ENCODE measurements at places on chromosomes 16 and 17.

- no peak for DNase-seq
Observed at GRCh38 chr16:85360323-85361277, 248.3 kb upstream of the CIBAR2 start.

DNA sequence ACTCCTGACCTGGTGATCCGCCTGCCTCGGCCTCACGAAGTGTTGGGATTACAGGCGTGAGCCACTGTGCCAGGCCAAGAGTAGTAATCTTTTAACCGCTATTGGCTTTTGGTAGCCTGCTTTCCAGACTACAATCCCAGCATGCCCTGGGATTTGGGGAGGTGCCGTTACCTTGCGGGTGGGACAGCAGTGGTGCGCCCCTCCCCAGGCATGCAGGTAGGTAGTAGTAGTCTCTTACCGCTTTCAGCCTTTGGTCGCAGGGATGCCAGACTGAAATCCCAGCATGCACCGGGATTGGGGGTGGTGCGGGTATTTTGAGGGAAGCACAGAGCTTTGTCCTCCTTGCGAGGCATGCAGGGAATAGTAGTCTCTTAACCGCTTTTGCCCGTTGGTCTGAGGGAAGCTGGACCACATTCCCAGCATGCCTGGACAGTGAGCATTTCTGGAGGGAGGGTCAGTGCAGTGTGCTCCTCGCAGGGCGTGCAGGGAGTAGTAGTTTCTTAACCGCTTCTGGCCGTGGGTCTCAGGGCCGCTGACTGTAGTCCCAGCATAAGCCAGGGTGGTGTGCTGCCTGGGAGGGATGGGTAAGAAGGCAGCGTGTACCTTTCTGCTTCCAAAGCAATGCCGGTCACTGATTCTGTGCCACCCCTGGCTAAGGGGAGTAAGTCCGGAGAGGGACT, 1686.8 kb downstream of the TP53TG3F start:
- DNase-seq = no peak

- no peak for DNase-seq
Observed at GRCh38 chr16:29687755-29688154, 8.8 kb downstream of the QPRT start.

DNA sequence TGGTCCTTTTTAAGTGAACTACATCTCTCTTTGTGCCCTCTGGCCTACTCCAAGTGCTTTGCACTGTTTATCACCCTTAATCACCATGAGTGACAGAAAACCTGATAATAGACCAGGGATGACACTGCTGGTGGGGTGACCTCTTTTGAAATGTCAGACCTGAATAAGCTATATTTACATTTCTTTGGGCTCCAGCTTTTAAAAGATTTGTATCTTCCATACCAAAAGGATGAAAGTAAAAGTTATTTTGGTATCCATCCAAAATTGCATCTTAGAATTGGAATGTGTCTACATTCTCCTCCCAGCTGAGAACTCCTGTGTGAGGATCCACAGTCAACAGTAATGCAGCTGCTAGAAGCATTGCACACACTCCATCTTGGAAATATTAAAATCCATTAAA, 370.0 kb downstream of the CDH11 start:
- no peak for DNase-seq

GRCh38 chr16:70706948-70707465, 21.2 kb upstream of the MTSS2 start:
- DNase-seq = peak; percentile 56

DNA sequence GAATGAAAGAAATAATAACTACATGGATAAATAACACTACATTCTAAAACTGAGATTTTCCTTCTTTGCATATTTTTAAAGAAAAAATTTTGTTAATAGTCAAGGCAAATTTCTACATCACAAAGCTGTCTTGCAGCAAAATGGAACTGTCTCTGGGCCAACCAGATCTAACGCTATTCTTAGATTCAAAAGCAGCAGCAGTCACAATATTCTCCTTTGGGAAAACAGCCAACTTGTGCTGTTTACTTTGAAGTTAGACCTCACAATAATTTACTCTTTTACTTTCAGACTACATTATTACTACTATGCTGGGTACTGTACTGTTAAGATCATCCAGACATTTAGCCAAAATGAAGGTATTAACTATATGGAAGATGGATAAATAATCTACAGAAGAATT, 189.1 kb downstream of the CEP112 start:
- DNase-seq = peak; percentile 7

- no peak for DNase-seq
Observed at GRCh38 chr16:15714393-15715172, 64.5 kb downstream of the NDE1 start.

DNA sequence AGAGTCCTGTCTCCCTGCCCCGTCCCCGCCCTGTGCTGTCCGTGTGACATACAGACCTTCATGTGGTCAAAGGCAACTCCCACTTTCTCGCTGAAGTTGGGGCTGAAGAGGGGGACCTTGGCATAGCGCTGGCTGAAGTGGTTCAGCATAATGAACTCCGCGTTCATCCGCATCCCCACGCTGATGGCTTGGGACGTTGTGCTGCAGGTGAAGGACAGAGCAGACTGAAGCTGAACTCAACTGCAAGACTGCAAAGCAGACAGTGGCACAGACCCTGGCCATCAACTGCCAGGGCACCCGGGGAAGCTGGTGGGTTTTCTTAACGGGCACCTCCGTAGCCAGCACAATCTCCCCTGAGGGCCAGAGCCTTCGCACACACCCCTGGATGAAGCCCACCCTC, 24.2 kb downstream of the ELAC2 start:
- no peak for DNase-seq

DNA sequence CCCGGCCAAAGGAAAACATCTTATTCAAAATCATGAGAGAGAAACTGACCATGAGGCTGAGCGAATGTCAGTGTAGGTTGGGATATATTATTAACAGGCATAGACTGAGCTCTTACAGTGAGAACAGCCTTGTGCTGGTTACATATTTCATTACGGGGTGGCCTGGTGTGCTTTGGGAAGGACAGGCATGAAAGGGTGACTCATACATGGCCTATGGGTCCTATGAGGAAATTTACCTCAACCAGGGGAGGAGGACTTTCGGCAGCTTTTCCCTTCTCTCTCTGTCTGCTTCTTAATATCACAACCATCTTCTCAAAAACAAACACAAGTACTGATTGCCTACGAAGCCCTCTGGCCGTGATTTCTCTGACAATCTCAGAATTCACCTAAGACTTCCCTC, 579.1 kb downstream of the CDH13 start:
- no peak for DNase-seq

DNA sequence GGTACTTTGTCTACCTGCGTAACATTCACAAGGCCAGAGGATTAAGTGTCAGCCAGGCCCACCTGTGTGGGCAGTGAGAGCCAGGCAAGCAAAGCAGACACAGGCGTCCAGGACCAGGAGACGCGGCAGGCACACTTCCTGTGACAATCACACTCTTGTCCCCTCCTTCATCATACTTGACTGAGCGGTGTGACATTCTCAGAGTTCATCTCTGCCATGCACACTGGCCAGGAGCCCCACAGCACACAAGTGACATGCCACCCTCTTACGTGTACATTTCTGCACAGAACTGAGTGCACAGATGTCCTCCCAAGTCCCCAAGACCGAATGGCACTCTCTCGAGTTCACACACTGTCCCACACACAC, 8.7 kb downstream of the PPP1R9B start:
- DNase-seq = no peak

- no peak for DNase-seq
Observed at GRCh38 chr17:49600949-49601348, 25.3 kb downstream of the NXPH3 start.

DNA sequence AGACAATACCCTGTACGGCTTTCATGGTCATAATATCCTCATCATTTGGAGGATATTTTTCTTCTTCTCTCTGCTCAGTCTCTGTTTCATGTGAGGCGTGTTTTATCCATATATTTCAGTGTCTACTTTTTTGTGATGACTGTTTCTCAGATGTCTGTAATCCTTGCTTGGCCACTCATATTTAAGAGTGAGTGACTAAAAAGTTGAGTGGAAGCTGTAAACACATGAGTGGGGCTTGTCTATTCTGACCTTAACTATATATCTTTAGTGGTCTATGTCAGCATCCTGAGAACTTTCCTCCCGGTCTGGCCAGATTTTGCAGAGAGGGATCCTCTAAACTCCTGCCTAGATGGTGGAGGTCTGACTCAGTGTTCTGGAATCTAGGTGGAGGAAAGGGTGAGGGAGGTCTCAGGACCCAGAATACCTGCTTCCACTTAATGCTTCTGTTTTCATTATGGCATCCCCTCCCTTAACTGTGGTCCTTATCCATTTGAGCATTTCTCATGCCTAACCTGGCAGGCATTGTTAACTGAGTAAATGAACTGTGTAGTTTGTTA, 6.0 kb downstream of the DDX19B start:
- no peak for DNase-seq

GRCh38 chr17:46948544-46948943, 25.6 kb downstream of the GOSR2 start:
- no peak for DNase-seq

GRCh38 chr17:58415371-58416055, 1.8 kb downstream of the RNF43 start:
- peak; percentile 29 for DNase-seq

DNA sequence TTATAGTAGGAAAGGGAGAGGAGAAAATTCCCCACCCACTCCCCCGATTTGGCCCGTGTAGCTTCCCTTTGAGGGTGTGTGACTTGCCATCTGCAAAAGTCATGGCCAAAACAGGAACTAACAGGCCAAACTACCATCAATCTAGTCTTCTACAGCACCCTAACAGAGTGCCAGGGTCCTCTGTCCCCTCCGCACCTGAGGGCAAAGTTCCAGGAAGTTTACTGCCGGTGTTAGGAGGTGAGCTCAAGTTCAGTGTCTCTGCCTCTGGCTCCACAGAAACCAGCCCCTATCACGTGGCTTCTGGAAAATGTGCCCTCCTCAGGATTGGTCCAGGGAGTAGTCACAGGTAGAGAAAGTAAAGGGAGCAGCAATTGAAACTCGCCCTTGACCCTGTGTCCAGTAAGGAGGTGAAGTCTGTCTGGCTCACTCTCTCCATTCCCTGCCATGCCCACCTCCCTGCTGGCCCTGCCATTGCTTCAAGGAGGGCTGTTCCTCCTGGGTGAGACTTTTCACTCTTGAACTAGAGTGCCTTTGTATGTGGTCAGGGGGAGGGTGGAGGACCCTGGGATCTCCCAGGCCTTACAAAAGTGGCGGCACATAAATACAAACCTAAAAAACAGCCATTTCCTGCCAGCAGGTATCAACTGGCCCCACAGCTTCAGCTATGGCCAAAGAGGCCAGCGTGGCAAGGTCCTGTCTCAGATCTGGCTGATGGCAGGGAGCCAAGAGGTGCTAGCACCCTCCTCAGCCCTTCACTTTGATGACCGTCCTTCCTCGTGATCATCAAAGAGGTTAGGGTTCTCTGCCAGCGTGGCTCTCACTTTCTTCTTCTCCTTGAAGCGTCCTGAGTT, 5.3 kb downstream of the PRR15L start:
- DNase-seq = no peak

GRCh38 chr17:46212634-46213435, 19.6 kb upstream of the KANSL1 start:
- peak; percentile 90 for DNase-seq

DNA sequence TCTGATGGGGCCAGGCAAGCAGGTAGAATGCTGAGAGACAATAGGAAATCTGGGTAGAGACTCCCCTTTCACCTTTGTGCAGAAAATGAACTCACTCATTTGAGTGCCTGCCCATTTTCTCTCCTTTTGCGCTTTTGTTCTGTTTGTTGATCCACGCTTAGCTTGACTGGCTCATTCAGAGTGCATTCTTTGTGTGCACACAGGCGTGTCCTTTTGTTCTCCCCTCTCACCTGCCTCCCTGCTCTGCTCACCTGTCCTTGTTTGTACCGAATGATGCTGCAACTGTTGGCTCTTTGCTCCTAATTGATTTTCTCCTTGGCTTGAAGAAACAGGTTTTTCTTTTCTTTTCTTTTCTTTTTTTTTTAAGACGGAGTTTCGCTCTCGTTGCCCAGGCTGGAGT, 15.8 kb downstream of the PGS1 start:
- DNase-seq = no peak

- no peak for DNase-seq
Observed at GRCh38 chr17:57455063-57455914, 199.0 kb downstream of the MSI2 start.

DNA sequence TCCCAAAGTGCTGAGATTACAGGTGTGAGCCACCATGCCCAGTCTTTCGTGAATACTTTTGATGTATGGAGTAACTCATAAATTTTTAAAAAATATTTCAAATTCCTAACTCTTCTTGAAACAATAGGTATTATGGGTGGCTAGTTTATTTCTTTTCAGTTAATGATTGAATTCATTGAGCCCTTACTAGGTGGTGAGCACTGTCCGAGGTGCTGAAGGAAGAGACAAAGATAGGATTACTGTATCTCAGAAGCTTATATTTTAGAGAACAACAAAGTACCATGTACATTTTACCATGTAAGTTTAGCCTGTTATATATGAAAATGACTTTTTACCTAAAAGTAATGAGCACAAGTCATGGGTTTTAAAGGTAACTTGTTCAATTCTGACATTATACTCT, 418.3 kb downstream of the NPIPA7 start:
- DNase-seq = peak; percentile 70

DNA sequence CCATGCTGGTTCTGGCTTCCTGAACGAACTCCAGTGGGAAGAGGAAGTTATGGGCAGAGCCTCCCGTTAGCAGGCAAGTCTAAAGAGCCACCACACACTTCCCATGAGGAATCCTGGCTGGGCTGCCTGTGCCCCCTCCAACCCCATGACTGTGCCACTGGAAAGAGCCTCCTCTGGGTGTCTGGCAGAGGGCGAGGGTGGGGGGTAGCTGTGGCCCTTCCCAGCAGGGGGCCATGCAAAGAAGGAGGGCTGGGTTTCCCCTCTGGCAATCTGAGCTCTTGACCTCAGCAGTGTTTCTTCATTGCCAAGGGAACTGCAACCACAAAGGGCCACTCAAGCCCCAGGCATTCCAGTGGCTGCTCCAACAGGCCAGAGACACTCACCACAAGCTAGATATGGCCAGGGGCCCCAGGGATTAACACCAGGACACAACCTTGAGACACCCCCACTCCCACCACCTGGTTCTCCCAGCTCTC, 1.7 kb upstream of the RRAD start:
- DNase-seq = peak; percentile 93

DNA sequence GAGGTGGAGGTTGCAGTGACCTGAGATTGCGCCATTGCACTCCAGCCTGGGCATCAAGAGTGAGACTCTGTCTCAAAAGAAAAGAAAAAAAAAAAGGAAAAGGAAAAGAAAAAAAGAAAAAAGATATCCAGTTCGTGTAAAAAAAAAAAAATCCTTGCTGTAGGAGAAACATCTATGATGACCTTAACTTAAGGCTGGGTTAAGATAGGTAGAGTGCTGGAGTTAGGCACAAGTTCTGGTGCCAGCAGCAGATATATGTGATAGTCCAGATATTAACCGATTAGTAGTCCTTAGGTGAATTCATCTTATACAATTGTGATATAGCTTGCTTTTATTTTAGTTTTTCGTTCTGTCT, 17.2 kb downstream of the PSMD11 start:
- DNase-seq = no peak

GRCh38 chr17:28497931-28498330, 8.2 kb upstream of the FOXN1 start:
- DNase-seq = no peak

- no peak for DNase-seq
Observed at GRCh38 chr16:87255866-87256265, 61.3 kb downstream of the C16orf95 start.
